ENCODE measurements at places on chromosomes 1 and 21.

DNA sequence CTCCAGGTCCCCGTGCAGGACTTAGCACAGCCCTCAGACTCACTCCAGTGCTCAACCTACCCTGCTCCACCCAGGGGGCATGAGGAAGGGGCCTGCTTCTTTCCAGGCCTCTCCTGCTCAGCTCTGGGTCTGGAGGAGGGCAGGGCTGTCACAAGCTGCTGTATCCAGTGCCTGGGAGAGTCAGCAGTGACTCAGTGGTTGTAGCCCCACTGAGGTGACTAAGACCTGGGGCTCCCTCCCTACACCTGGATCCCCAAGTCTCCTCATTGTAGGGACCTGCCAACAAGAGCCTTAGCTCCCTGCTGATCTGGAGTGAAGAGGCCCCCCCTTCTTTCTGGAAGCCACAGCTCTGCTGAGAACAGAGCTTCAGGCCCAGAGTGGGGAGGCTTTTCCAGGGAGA lies 36.1 kb upstream of the FAM131C start:
- DNase-seq: no peak

GRCh38 chr1:108609483-108610049 lies 49.7 kb downstream of the EEIG2 start:
- DNase-seq: no peak

DNA sequence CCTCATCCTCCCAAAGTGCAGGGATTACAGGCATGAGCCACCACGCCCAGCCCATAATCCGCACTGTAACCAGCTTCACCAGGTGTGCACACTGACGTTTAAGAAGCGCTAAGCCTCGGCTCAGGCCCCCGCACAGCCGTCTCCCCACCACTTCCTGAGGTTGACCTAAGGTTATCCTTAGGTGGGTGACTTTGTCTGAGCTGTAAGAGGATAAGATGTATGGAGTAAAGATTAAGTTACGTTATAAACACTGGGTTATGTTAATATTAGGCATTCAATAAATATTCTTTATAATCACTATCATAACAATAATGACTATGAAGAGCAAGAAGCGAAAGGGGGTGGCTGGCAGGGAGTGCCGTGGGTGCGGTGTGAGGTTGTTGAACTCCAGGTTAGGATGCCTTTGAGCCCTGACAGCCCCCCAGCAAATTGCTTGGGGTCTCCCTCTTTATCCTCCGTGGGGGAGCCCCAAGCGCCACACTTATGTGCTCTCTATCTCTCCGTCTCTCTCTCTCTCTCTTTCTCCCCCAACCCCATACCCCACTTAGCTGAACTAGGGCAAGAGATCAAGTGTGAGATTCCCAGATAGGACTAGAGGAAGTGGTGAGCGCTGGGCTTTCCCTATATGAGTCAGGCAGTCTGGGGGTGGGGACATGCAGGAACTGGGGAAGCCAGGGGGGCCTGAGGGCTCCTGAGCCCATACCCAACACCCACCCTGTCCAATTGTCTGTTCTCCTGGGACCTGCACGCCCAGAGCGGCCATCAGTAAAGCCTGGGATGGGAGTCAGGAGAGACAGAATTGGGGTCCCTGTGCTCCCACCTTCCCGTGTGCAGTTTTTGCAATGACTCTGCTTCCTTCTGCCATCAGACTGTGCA lies 7.6 kb downstream of the EFHD2 start:
- DNase-seq: peak; percentile 94

- DNase-seq: no peak
Observed at GRCh38 chr1:55317673-55318072, 102.5 kb upstream of the USP24 start.

DNA sequence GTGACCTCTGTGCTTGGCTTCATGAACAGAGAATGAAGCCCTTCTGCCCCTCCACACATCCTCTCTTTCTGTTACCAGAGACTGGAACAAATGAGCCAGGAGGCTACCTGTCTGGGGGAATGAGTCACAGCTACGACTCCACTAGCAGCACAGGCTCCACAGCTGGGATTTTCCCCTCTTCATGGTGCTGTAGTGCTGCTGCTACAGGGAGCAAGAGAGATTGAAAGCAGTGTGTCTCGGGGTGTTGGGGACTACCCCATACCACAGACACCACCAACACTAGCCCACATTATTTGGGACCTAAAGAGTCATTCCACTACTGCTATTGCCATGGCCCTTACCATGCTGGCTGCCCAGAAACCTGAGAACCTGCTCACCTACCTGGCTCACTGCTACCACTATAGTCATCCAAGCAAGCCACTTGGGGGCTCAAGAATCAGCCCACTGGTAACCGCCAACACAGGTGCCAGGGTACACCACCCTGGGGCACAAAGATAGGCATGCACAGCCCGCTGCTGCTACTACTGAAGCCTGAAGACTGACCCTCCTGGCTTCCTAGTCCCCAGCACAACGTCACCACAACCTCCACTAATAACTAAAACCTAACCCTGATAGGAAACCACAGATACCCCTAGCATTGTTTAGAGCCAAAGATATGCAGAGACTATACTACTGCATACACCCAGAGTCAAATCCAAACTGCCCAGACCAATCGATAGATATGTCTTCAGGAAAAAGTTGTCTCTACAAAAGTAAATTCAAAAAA lies 17.7 kb downstream of the CD1E start:
- DNase-seq: no peak

GRCh38 chr1:221162939-221163338 lies 283.7 kb downstream of the HLX start:
- peak; percentile 48 for DNase-seq

GRCh38 chr1:226661965-226662364 lies 77.1 kb downstream of the ITPKB start:
- DNase-seq: no peak

GRCh38 chr1:26848941-26849774 lies 13.8 kb upstream of the SFN start:
- DNase-seq: no peak

- DNase-seq: no peak
Observed at GRCh38 chr1:214352838-214353237, 71.9 kb downstream of the SMYD2 start.

- DNase-seq: no peak
Observed at GRCh38 chr21:34603710-34604057, 11.2 kb downstream of the RCAN1 start.

DNA sequence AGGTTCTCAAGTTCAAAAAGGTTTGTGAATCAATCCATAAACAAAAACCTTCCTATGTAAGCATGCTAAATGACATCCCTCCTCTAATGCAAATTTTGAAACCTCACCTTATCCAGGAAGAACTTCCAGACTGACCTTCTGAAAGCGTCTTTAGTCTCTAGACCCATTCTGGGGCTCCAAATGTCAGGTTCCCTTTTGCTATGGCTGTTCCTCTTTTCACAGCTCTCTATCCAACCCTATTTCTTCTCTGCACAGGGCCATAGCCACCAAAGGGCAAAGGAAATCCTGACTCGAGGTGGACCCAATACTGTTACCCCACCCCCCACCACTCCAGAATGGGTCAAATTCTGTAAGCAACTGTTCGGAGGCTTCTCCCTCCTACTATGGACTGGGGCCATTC lies 3.4 kb downstream of the ATP1A4 start:
- DNase-seq: no peak

DNA sequence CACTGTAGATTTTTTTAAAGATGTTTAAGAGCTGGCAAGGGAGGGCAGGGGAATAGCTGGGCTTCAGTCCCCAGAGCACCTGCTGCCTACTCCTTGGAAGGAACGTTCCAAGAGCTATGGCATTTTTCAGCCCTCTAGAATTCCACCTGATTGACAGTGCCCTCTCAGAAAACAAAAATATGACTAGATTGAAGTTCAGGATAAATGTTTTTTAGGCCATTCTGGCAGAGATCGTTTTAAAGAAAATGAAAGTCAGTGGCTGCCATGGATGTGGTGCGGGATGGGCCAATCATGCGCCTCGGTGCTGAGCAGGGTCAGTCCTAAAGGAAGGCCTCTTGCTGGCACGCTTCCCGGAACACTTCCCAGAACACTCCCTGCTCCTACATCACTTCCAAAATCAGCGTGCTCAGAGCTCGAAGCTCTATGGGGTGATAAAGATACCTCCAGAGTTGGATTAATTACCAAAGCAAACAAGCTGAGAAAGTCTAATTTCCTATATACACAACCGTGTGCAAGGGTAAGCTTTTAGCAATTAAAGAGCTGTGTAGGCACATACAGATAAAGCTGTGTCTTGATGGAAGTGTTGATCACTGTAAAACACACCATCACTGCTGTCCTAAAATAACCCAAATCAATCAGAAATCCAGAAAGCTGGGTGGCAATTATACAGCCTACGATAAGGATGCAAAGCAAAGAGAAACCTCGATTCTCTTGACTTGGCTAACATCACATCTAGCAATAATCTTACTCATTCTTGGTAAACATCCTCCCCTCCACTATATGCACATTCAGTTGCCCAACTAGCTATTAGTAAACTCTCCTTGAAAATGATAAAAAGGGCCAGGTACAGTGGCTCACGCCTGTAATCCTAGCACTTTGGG lies 34.6 kb downstream of the TGFBR3 start:
- no peak for DNase-seq

- DNase-seq: no peak
Observed at GRCh38 chr1:225973158-225973557, 26.0 kb downstream of the SDE2 start.

- DNase-seq: no peak
Observed at GRCh38 chr1:116144151-116144550, 33.0 kb downstream of the MAB21L3 start.

- peak; percentile 54 for DNase-seq
Observed at GRCh38 chr1:23562137-23562876, 3.0 kb upstream of the ID3 start.

- peak; percentile 88 for DNase-seq
Observed at GRCh38 chr1:84159533-84160240, 15.6 kb downstream of the PRKACB start.

DNA sequence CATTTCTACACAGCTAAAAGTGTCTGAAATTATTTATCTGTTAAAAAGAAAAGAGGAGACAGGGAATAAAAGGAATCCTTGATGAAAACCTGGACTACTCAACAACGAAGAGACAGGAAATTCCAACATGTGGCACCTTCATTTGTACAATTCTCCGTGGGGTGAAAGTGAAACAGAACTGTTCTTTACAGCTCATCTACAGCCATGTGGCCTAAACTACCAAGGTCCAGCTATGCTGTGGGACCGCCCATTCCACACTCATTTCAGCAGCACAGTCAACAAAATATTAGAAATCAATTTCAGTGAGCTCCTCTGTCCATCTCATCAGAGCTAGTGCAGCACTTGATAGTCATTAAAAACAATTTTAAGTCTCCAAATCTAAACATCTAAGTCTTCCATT lies 44.0 kb downstream of the UBR4 start:
- DNase-seq: no peak

- no peak for DNase-seq
Observed at GRCh38 chr1:118984722-118985639, 3.2 kb downstream of the TBX15 start.

- no peak for DNase-seq
Observed at GRCh38 chr1:205441716-205442050, 14.2 kb downstream of the BLACAT1 start.

DNA sequence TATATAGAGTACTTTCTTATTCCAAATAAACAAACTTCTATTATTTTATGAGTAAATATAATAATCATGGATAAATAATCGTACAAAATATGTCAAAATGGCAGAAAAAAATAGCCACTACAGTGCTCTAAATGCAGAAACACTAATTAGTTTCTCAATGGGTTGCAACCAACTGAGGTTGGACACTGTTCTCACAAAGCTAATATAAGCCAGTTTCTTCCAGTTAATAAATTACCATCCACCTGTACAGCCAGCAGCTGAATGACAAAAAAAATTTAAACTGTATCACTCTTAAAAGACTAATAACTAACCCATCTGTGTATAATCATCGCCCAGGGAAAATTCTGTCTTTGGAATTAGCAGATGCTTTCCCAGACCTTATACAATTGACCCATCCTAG lies 36.9 kb downstream of the GDAP2 start:
- DNase-seq: no peak

All from inflammatory macrophage treated with lipopolysaccharide for 1 hour (primary cell).